ENCODE measurements at places on chromosomes 1 and 21.

DNA sequence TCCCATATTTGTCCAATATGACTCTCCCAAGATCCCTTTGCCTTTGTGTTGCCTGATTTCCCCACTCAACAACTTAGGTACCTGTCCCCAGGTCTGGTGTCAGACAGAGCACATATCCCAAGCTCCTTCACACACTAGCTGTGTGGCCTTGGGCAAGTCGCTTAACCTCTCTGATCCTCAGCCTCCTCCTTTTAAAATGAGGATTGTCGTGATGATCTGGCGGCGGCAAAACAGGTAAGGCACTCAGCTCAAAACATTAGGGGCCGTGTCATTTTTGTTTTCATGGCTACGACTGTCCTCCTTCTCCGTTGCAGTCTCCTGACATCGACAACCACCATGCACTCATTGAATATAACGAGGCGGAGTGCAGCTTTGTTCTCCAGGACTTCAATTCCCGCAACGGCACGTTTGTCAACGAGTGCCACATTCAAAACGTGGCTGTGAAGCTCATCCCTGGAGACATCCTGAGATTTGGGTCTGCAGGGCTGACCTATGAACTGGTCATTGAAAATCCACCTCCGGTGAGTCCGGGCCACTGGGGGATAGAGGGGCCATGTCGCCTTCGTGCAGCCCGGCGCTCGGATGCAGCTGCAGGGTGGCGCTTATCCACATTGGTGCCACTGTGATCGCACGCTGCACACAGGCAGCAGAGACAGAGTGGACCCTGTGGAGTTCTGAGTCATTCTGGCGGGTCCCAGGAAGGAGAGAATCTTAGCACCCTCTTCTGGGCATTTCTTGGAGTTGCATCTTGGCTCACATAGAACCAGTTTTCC, 25.2 kb downstream of the FHAD1 start:
- DNase-seq: peak; percentile 24

- peak; percentile 88 for DNase-seq
These were observed 8.8 kb downstream of the UBE2J2 start for GRCh38 chr1:1264868-1265272.

DNA sequence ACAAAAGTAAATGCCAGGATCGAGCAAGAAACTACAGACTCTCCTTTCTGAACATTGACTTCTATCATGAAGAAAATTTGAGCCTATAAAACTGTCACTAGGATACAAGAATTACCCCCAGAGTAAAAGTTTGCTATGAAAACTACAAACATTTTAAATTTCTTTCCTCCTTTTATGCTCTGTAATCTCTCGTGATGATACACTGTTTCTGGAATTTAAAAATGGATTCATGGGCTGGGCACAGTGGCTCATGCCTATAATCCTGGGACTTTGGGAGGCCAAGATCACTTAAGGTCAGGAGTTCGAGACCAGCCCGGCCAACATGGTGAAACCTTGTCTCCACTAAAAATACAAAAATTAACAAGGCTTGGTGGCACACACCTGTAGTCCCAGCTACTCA, 181.3 kb downstream of the ZNF281 start:
- no peak for DNase-seq

GRCh38 chr1:203126151-203126865, 1.2 kb upstream of the ADORA1 start:
- DNase-seq: no peak

DNA sequence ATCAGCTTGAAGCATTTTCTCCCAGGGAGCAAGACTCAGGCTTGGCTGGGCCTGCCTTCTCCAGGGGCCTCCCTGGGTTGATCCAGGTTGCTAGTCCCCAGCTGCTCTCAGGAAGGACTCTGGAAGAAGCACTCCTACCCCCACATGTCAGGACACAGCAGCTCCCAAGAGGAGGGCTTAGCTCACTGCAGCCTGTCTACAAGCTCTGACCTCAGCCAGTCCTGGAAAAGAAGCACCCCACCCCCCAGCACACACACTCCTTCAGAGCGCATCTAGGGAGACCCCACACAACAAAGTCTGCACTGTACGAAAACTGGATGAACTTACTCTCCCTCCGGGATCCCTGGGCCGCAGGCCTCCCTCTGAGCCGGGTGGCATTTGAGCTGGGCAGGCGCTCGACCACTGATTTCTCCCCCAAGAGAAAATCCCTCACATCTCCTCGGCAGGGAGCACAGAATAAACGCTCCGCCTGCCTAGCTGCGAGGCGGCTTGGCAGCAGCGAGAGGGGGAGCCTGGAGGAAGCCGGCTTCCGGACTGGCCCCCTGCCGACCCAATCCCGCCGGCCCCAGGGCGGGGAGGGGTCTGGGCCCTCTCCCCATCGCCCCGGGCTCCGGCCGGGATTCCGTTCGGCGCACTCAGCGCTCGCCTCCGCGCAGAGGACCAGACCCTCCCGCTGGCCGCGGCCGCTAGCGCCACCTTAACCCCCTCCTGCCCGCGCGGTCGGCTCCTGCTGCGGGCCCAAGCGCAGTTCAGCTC, at the start of gene KCNA2:
Gene KCNA2, minus strand, starts transcription at position 458 of the 756 bp plus-strand sequence. CDS start 1,576 bp downstream, outside the sequence.
- no peak for DNase-seq

GRCh38 chr1:10895621-10896020, 99.2 kb upstream of the CASZ1 start:
- no peak for DNase-seq

DNA sequence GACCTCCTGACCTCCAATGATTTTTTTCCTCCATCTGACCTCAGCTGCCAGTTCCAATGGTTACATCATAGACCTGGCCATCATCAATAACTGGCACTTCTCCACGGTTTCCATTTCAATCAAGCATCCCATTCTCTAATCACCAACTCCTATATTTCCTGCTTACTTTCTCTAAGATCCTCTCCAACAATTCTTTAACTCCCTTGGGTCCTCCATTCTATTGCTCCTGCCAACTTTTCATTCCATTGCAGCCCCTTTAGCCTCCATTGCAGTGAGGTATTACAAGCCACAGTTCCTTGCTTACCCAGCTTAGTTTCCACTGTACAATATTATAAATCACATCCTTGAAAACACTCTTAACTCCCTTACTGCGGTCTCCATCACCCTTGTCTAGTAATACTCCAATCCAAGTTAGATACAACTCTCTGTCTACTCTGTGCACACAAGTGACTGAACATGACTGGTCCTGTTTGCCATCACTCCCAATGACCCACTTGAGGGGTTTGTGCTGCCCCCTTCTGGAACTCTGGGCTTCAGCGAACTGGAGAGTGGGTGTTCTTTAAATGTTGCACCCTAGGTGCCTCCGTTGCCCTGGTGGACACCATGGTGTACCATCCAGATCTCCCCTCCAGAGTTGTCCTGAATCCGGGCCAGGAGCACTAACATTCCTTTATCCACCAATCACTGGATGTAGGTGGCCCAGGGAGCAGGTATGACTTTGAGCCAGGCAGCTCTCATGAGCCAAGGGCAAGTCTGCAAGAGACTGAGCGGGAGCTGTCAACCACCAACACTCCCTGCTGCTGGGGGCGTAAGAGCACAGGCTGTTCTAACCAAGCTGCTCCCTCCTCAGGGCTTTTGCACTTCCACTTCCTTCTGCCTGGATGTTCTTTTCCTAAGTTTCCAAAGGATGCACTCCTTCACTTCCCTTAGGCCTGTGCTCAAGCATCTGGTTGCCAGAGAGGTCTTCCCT, 3.7 kb upstream of the FNDC7 start:
- DNase-seq: no peak

DNA sequence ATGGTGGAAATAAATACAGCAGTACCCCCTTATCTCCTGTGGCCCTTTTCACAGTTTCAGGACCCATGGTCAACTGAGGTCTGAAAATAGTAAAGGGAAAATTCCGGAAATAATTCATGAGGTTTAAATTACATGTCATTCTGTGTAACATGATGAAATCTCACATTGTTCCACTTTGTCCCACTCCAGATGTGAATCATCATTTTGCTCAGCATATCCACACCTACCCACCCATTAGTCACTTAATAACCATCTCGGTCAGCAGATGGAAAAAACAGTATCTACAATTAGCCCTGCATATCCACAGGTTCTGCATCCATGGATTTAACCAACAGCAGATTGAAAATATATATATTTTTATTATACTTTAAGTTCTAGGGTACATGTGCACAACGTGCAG, 86.9 kb upstream of the GORAB start:
- no peak for DNase-seq

GRCh38 chr1:201025571-201026002, 2.1 kb upstream of the KIF21B start:
- DNase-seq: no peak

DNA sequence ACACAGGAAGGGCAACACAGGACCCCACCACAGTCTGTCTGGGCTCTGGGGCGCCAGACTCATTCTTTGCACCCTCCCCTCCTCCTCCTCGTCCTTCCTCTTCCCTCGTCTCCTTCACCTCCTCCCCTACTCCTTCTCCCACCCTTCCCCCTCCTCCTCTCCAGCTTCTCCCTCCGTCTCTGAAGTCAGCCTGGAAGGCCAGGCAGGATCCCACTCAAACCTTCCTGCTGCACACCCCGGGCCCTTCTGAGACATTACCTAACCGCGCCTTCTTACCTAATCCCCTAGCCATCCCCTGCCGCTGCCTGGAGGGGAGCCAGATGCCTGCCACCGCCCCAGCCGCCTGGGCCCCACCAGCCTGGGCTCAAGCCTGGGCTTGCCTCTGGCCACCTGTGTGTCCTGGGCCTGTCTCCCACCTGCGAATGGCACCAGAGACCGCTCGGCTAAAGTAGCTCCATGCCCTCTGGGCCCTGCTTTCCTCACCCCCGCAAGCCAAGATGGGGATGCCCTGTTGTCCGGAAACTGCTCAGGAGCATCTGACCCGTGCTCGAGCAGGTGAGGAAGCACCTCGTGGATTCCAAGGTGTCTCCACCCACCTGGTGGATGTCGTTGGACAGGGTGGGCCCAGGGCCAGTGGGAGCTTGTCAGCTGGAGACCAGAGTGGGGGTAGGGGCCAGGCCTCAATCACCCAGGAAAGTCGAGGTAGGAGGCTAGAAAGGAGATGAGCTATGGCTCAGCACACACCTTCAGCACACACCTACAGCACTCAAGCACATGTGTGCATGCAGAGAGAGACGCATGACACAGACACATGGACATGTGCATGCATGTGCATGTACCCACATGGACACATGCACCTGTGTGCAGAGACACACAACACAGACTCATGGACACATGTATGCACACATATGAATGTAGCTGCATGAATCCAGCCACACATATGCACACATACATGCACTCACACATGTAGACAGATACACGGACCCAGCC, 31.9 kb downstream of the WNT9A start:
- no peak for DNase-seq

- no peak for DNase-seq
These were observed 18.1 kb upstream of the COL18A1 start for GRCh38 chr21:45386728-45387371.

- DNase-seq: no peak
These were observed 86.7 kb downstream of the CCDC185 start for GRCh38 chr1:223479718-223480425.

DNA sequence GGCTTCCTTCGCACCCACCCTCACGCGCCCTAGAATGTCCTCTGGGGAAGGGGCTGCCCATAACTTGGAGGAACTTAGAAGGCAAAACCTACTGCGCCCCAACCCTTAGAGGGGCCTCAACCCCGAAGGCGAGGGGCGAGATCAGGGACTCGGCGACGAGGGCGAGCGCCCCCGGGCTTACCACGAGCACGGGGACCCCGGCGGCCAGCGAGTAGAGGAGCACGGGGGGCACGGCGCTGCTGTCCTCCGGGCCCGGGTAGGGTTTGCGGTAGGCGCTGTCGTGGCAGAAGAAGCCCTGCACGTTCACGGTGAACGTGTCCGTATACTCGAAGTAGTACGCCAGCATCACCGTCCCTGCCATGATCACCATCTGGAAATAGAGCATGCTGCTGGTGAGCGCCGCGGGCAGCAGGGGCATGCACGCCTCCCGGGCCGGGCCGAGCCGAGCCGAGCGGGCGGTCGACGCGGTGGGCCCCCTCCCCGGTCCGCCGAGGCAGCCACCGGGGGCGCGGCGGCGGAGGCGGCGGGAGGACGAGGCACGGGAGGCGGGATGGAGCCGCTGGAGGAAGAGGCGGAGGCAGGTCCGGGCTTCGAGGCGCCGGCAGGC, 304 bp downstream of the PLPPR5 start:
- DNase-seq: no peak

- DNase-seq: no peak
These were observed 3.8 kb downstream of the WNT4 start for GRCh38 chr1:22139066-22139594.

- DNase-seq: peak; percentile 45
These were observed 4.4 kb downstream of the ST3GAL3 start for GRCh38 chr1:43711524-43712386.

- DNase-seq: no peak
These were observed 58.8 kb upstream of the ZNF644 start for GRCh38 chr1:91080650-91081049.

DNA sequence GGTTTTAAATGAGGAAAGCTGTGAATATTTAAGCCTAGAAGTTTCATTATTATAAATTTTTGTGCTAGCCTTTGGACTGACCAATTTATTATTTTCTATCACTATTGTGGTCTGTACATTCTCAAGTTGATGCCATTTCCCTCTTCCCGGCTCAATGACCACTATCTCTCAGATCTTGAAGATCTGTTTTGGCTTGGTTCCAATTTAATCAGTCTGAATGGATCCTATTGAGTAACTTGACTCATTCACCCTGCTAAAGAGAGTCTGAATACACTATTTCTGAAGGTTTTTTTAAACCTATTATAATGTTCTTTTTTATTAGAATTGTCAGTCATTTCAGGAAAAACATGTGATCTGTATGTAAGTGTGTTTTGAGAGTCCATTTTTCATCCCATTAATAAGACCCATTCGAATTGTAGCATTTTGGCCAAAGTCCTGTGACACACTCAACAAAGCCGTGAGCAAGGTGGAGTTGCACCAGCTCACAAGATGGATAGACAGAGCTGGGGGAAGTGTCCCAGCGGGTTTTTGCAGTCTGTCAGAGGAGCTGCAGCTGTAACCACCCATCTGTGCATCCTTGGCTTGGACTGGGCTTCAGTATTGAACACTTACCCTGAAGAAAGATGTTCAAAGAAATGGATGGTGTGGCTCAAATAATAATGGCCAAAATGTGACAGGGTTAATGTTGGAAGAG, 145.6 kb downstream of the NFIA start:
- no peak for DNase-seq

- DNase-seq: no peak
These were observed 45.0 kb downstream of the TAS1R2 start for GRCh38 chr1:18814425-18814824.

DNA sequence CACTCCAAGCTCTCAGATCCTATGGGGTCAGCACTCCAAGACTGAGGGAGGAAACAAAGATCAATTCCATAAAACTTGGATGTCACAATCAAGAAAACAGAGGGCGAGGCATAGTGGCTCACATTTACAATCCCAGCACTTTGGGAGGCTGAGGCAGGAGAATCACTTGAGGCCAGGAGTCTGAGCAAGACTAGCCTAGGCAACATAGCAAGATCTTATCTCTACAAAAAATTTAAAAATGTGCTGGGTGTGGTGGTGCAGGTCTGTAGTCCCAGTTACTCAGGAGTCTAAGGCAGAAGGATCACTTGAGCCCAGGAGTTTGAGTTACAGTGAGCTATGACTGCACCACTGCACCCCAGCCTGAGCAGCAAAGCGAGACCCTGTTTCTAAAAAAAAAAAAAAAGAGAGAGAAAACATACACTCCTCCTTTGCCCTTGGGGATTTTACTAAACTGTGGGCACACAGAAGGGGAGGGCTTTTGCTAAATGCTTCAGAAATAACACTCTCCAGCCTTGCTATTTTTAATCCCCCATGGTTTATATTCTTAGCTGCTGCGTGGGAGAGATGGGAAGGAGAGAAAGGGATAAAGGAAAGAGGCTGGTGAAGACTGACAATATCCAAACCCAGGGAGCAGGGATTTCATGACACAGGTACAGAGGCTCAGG, 18.1 kb downstream of the ARHGEF2 start:
- no peak for DNase-seq

- DNase-seq: no peak
These were observed 140.4 kb downstream of the ROR1 start for GRCh38 chr1:63914241-63914640.

- DNase-seq: no peak
These were observed 4.6 kb upstream of the SRSF4 start for GRCh38 chr1:29186252-29186651.

Measured in retinal pigment epithelial cell (primary cell).